ENCODE measurements at places on chromosomes 12 and 14.

DNA sequence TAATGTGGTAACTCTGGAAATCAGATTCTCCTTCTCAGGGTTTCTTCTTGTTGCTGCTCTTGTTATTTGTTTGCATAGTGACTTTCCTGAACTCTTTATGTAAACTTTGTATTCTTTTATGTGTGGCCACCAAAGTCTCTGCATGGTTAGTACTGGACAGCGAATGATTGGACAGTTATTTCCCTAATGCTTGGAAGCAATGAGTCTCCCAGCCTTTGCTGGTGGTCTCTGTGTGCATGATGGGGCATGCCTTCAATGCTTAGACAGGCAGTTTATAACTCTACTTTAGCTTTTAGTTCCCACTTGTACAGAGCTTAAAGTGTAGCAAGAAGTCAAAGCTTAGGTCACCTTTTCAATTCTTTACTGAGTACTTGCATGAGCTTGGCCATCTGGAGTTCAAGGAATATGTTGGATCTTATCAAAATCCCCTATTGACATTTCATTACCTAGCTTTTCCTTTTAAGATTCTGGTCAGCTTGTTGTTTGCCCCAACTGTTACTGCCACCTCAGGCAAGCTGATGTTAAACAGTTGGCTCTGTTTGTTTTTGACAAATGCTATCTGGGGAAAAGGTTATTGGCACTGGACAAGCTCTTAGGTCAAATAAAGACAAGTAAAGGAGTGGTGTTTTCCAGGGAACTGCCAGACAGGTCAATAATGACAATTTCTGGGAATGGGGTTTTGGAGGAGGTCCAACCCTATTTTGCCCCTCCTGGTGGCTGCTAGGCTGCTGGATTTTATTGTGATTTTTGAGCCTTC is 12.3 kb downstream of the CCDC91 start:
- no peak for DNase-seq

DNA sequence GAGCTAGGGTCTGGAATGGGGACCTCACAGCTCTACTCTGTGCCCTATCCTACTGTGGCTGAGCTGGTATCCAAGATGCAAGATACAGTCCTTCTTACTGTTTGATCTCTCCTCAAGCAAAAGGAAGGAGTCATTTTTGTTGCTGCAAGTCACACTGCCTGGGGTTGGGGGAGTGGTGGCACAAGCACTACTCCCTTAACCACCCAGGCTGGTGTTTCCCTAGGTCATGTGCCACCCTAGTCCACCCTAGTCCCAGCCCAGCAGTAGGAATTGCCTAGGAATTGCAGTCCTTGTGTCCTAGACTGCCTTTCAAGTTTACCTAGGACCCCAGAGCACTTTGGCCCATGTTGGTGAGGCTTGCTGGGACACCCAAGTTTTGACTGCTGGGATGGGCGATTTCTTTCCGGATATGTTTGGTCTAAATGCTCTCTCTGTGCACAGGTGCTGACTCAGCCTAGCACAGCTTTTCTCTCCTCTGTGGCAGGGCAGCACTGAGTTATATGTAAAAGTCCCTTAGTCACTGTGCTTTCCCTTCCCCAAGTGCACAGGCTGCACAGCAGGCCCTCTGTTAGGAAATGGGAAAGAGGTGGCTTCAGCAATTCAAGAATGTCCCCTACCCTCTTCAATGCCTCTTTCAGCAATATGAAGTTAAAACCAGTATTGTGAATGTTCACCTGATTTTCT is 54.9 kb downstream of the SLC6A15 start:
- no peak for DNase-seq

DNA sequence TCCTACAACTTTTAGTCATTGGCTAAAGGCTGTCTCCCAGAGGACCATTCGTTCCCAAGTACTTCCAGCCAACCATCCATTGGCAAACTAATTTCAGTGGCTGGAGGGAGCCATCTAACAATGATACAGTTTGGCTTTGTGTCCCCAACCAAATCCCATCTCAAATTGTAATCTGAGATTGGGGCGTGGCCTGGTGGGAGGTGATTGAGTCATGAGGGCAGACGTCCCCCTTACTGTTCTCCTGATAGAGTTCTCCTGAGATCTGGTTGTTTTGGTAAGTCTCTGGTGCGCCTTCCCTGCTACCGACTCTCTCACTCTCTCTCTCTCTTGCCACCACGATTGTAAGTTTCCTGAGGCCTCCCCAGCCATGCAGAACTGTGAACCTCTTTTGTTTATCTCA is 99.7 kb upstream of the FUT8 start:
- DNase-seq = no peak

DNA sequence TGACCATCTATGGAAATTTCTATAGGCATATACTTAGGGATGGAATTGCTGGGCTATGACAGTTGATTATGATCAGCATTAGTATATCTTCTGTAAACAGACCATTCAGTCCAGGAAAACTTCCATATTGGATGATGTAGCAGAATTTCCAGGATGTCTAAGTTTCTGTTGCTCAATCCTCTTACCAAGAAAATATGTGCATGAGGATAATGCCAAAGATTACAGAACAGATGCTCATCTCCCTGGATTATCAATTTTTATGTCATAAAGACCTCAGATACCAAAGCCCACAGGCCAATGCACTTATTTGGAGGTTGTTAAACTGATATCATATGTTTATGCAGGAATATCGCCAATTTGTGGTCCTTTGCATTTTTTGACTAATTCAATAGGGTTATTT is 354.4 kb upstream of the FLRT2 start:
- DNase-seq = no peak

GRCh38 chr12:3863756-3864155 is 9.4 kb downstream of the PARP11 start:
- no peak for DNase-seq

- no peak for DNase-seq
Measured at GRCh38 chr14:49114161-49114893, 471.9 kb downstream of the RPS29 start.

GRCh38 chr12:92987846-92988621 is 58.9 kb upstream of the EEA1 start:
- DNase-seq = peak; percentile 73

- DNase-seq = no peak
Measured at GRCh38 chr12:108750526-108750925, 19.2 kb upstream of the CORO1C start.

GRCh38 chr14:90969531-90970166 is 90.8 kb downstream of the RPS6KA5 start:
- DNase-seq = peak; percentile 71

GRCh38 chr12:91335699-91336098 is 153.1 kb upstream of the DCN start:
- DNase-seq = no peak

DNA sequence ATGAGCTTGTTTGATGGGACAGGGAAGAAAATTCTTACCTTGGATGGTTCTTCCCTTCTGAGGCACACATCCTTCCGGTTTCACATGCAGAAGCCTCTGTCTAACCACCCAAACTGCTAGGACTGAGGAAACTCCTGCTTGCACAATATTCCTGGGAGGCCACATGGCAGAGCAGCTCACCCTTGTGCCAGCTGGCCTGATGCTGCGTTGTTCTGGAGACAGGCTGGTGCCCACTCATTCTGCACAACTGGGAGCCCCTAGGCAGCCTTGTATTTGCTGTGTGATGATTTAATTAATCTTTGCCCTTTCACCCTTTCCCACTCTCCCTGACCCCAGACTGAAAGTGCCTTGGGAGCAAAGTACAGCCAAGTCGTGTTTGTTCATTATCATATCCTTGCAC is 130.8 kb downstream of the RTN1 start:
- peak; percentile 45 for DNase-seq

DNA sequence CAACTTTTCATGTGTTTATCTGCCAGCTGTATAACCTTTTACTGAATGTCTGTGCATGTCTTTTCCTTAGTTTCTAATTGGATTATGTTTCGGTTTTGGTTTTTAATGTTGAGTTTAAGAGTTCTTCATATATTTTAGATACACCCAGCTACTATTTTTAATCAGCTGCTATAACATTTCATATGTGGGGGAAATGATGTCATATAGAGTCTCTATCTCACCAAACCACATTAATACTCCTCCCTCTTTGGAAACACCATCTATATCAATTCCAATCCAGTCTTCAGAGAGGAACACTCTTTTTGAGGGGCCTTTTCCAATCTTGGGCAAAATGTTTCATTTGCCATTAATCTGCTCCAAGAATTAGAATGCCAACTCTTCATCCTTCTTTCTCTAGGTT is 28.5 kb upstream of the GCH1 start:
- DNase-seq = no peak

- peak; percentile 68 for DNase-seq
Measured at GRCh38 chr14:80213602-80214001, 2.3 kb upstream of the DIO2 start.

- DNase-seq = no peak
Measured at GRCh38 chr12:64019101-64019500, 174.6 kb downstream of the SRGAP1 start.

GRCh38 chr14:70881549-70882177 is 25.6 kb upstream of the PCNX1 start:
- peak; percentile 95 for DNase-seq

GRCh38 chr12:113416091-113416754 is 6.0 kb upstream of the SDSL start:
- DNase-seq = peak; percentile 59

DNA sequence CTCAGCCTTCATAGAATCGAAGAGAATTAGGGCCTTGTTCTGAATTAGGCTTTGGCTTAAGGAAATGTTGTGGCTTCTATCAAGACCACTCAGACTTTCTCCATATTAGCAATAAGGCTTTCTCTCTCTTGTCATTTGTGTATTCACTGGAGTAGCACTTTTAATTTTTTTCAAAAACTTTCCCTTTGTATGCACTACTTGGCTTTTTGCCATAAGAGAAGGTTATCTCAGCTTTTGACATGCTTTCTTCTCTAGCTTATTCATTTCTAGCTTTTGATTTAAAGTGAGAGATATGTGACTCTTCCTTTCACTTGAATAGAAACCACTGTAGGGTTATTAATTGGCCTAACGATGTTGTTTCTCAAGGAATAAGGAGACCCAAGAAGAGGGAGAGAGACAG is 244.2 kb downstream of the GPHN start:
- DNase-seq = no peak

DNA sequence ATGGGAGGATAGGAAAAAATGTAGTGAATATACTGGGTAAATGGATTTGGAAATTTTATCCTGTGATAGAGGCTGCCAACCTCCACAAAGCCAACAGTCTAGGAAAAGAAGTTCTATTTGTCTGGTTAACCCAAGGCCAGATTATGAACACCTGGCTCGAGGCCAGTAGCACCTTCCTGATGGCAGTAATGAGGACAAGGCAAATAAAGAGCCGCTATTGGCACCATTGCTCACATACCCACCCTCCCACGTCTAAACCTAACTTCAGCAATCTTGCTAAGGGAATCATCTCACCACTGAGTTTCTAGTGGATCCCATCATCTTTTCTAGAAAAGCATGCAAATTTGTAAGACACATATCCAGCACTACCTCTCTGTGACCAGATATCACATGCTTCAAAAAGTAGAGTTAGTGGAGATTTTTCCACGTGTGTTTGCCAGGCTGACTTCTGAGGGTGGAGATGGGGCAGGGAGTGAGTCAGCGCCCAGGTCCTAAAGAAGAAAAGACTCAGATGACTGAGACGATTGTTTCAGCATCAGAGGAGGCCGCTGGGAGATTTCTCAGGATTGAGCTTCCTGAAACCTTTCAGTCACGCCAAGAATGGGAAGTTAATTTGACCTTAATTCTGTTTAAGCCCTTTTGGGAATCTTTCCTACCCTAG is 362.9 kb downstream of the EMP1 start:
- no peak for DNase-seq

DNA sequence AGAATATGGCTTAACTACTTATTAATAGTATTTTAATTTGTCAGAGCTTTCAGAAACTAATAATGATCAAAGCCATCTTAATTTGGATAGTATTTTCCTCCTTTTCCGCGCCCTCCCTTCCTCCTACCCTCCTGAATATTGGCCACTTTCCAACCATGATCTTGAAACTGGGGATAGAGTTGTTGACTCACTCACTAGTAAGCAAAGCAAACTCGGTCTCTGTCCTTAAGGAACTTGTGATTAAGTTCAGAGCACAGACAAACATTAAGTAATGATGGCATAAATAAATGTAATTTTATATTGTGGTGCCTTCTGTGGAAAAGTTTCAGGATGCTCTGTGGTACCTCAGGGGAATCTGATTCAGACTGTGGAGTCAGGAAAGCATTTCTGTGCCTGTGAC is 75.7 kb downstream of the LRRK2 start:
- no peak for DNase-seq

- peak; percentile 28 for DNase-seq
Measured at GRCh38 chr14:61730756-61731373, 31.4 kb upstream of the SNAPC1 start.

GRCh38 chr12:96313606-96314005 is 86.6 kb downstream of the CDK17 start:
- DNase-seq = no peak

DNA sequence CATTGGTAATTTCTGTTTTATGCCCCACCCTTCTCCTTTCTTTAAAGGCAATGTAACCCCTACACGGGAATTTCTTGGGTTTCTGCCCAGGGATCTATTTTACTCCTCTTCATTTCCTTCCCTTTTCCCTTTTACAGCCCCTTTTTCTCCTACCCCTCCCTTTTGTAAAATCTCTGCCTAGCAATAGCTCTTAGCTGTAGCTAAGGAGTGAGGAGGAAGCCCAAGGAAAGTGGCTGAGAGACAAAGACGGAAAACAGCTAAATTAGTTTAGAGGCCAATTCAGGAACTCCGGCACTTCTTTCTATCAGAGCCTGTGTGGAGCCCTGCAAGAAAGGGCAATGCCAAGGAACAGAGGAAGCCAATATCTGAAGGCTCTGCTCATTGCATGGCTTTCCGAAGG is 40.3 kb downstream of the SOCS2 start:
- DNase-seq = no peak

DNA sequence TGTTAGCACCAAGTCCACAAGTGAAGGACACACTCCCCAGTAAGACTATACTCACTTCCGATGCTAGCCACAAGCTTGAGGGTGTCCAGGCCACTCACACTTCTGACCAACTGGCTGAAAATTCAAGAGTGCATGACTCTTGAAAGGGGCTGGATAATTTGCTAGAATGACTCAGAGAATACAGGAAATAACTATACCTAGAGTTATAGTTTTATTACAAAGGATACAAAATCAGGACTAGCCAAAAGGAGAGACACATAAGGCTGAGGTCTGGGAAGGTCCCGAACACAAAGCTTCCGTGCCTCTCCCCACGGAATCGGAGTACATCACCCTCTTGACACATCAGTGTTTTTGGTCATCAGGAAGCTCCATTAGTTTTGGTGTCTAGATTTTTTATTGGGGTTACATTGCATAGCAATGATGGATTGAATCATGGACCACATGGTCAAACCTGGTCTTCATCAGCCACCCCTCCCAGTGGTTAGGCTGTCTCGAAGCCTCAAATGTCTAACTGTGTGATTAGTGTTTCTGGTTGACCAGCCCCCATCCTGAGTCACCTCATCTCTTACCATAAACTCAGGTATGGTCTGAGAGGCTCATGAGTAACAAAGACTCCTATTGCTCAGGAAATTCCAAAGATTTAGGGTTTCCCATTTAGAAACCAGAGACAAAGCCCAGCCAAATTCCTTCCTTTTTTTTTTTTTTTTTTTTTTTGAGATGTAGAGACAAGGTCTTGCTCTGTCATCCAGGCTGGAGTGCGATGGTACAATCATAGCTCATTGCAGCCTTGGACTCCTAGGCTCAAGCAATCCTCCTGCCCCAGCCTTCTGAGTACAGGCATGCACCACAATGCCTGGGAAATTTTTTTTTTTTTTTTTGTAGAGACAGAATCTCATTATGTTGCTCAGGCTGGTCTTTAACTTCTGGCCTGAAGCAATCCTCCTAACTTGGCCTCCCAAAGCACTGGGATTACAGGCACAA is 472.0 kb upstream of the TBX3 start:
- DNase-seq = no peak

Measured in NB4 (cell line).